ENCODE measurements at places on chromosomes 4 and X.

DNA sequence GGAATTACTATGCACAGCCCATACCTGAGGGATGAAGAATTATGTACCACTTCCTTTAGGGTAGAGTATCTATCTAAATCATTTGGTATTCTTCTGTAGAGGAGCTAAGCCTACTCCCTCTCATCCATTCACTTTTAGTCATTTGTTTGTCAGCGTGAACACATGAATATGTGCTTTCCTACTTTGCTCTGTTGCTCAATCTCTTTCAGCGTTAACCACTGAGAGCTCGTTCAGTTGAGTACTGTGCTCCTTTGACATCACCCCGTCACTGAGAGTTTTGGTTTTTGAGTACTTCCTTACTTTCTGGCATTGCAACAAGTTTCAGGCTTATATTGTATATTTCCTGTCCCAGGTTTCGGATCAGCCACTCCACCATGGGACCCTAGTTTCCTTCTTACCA lies 700.6 kb downstream of the NLGN4X start:
- DNase-seq, result no peak

GRCh38 chrX:39125834-39126233 lies 324.6 kb downstream of the MID1IP1 start:
- no peak for DNase-seq

GRCh38 chr4:83272900-83273299 lies 11.7 kb downstream of the COQ2 start:
- DNase-seq, result peak; percentile 81

DNA sequence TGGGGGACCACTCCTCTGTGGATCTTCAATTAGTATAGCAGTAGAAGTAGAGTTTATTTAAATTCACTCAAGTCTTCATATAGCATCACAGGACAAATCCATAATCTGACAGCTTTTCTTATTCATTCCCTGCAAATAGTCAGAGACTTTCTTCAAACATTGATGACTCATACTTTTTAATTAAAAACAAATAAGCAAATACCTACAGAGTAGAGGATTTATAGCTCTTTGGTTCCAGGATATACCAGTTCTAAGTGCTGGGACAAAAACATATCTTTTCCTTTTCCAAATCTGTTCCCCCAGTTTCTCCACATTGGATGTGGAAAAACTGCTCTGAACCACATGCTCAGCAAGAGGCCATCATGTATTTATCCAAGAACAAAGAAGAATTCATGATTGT lies 24.1 kb downstream of the EMCN start:
- DNase-seq, result no peak
